ENCODE measurements at places on chromosomes 2 and 18.

DNA sequence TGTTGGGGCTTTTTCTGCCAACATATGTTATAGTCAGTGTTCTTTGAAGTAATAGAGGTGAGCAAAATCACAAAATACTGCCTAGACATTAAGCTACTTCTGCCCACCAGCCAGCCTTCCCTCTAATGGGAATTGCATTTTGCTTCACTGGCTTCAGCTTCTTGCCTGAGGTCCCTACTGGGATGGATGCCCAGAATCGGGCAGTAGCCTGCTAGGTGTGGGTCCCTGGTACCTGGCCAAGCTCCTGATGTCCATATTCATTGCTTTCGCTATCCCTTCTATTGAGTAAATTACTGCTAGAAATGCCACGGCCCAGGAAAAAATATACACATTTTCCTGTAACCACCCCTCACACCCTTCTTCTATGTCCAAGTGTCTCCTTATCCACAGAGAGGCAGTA is 27.0 kb downstream of the CRYGD start:
- DNase-seq = no peak

DNA sequence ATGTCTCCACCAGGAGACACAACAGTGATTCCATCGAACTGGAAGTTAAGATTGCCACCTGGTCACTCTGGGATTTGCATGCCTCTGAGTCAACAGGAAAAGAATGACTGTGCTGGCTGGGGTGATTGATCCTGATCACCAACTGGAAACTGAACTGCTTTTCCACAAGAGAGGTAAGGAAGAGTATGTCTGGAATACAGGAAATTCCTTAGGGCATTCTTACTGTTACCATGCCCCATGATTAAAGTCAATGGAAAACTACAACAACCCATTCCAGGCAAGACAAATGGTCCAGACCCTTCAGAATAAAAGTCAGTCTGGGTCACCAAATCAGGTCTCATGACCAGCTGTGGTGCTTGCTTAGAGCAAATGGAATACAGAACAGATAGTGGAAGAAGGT is 12.0 kb upstream of the DDX1 start:
- no peak for DNase-seq

DNA sequence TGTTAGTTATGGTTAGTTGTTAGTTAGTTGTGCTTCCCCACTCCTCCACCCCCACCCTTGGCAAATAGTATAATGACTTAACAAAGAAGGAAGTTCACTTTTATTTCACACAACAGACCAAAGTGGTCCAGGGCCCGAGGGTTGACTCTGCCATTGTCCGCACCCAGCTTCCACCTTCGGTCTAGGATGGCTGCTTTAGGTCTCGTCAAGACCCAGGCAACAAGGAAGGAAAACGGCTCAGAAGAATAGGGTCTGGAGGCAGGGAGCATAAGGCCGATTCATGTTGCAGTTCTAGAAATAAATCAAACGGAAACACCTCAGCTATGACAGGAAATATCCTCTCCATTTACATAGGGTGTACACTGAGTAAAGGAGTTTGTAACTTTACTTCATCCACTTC is 206.0 kb upstream of the CXCR4 start:
- DNase-seq = no peak

GRCh38 chr2:2586068-2586776 is 255.1 kb upstream of the MYT1L start:
- DNase-seq = no peak

DNA sequence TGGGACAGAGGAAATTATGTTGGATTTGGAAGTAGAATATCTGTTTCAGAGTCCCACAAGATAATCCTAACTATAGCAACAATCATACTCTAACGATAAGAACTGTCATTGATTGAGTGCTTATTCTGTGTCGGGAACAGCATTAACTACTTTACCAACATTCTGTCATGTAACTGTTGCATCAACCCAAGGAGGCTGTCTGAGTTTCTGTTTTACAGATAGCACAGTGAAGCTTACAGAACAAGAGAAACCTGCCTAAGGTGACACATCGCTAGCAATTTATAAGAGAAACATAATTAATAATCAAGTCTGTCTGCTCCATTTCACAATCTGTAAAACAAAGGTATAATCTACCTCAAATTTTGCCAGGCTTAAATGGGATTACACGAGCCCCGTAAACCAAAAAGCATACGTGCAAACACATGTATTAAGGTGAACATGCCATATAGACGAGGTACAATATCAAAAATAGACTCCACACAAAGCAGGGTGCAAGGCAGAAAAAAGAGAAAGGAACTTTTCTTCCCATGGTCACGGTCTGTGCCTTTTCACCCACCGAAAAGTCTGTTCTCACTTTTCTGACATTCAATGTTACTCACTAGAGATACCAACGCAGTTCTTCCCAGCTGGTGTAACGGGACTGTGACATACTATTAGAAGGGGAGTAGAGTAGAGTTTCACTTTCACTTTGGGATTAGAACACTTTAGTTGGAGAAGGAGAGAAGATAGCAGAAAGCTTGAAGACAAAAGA is 37.2 kb upstream of the SLC8A1 start:
- no peak for DNase-seq

DNA sequence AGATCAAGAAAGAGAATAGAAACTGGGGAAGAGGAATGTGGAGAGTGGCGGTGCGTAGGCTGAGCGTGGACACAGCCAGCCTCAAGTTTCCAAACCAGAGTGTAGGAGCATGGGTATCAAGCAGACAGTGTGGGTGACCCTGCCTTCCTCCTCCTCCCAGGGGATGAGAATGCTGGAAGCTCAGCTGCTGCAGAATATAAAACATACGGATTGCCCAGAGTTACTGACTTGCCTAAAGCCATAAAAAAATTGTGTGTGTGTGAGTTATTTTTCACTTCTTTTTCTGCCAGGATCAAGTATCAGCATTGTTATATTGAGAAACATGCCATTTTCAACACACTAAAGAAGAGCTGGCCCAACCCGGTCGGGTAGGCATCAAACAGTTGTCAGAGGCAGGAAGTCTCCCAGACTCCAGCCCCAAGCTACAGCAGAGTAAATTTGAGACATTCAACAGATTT is 333.3 kb upstream of the ACVR2A start:
- DNase-seq = peak; percentile 39

GRCh38 chr18:34726286-34727004 is 16.3 kb downstream of the DTNA start:
- no peak for DNase-seq

GRCh38 chr2:144798989-144799388 is 279.1 kb upstream of the ZEB2 start:
- DNase-seq = no peak

DNA sequence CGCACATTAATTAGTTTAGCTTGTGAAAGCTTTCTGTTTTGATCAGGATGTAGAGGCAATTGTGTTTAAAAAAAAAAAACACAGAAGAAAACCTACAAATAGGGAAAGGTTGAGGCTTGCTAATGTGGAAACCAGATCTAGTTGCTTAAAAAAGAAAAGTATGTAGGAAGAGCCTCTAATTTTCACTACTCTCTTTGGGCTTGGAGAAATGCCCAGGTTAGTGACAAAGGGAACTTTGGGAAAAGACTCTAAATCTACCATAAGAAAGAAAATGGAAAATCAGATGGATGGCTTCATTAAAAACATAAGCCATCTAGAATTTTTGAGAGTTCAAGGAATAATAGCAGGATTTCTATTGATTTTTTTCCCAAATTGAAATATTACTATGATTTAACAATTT is 47.3 kb upstream of the SLC38A11 start:
- DNase-seq = no peak

DNA sequence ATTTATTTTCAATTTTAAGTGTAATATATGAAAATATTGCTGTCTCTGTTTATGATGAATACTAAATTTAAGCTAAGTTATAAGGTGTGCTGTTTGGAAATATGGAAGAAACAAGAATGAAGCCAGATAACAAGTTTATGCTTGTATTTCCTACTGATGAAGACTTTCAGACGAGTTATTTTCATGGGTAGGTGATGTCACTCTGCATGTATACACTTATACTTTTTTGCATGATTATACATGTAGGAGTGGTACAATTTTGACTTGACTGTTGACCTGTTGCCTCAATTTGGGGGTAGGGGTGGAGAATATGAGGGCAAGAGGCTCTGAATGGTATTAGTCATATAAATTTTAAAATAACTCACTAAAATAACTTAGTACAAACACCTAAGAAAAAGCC is 133.7 kb downstream of the HAUS1 start:
- no peak for DNase-seq

DNA sequence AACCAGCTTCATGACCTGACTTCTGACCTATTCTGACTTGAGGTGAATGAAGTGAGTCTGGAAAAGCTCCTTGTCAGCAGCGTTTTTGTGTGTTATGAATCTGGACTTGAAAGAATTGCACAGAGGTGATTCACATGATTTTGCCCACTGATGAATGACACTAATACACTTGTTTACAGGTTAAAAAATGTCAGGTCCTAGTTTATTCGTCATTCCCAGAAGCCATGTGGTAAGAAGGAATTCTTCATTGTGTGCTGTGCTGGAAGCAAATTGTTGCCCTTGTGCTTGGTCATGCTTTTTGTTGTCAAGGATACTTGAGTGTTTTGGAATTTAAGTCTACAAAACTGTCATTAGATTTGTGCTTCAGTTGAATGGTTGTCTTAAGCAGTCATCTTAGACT is 15.5 kb downstream of the SEC11C start:
- no peak for DNase-seq

- DNase-seq = no peak
These were observed 124.2 kb downstream of the FSIP2 start for GRCh38 chr2:185862657-185863398.

DNA sequence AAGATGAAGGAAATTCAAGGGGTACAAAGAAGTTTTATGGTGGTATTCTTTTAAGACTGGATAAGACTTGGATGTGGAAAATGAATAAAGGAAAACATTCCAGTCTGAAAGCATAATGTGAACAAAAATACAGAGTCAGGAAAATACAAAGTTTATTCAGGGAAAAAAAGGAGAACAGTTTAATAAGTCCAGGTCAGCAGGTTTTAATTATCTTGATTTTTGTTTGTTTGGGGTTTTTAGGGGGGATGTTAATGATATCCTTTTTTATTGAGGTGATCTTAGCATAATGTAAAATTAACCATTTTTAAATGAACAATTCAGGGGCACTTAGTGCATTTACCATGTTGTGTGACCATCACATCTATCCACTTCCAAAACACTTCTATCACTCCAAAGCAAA is 80.6 kb downstream of the NBAS start:
- DNase-seq = no peak

DNA sequence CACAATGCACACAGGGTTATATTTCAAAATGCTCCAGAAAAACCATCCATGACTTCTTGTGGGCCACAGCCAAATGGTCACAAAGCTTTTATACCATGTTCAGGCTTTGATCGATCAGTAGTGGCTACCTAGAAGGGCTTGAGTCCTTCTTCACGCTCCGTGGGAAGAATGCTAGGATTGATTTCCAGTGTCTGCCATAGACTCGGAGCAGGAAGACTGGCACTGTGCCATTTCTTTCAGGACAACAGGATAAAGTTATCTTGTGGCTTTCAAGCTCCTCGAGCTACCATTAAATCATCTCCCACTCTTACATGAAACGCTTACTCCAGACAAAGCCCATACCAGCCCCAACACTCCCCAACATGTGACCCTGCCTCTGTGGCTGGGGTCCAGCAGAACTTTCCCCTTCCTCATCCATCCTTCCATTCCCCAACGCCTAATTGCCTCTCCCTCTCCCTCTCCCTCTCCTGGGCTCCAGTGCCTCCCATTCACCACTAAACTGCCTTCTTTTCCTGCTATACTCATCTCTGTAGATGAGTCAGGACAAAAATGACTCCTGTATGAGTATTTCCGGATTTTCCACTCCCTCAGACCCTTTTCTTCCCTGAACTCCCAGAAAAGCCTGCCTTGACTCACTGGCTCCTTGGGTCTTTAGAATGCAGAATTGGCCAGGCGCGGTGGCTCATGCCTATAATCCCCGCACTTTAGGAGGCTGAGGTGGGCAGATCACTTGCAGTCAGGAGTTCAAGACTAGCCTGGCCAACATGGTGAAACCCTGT is 40.9 kb downstream of the ADD2 start:
- no peak for DNase-seq

- no peak for DNase-seq
These were observed 35.8 kb upstream of the INHBB start for GRCh38 chr2:120310136-120310535.

GRCh38 chr2:214985619-214986018 is 152.8 kb downstream of the ABCA12 start:
- DNase-seq = no peak

- DNase-seq = no peak
These were observed 51.6 kb upstream of the CCBE1 start for GRCh38 chr18:59748628-59749360.

DNA sequence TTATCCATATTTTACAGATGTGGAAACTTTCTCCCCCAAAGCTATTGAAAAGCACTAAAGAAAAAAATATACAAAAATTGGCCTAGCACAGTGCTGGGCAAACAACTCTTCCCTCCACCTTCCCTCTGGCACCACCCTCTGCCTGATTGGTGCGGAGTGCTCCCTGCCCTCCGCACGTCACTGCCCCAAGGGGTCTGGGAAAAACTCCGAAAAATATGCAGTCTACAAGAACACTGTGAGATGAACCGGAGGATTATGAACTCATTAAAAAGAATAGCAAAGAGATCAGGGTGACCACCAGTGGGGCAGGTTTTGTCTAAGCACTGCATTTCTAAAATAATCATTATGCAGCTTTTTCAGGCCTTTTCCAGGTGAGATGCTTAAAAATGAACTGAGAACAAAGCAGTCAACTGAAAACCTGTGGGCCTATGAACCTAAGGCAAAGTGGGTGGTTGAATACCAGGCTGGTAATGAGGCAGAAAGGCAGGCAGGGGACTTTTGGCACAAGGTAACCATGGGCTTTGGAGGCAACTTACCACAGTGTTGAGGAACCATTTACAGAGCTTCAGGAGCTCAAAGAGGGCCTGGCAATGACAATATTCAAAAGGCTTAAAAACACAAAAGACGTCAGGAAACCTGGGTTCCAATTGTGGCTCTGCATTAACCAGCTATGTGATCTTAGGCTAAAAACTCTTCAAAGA is 57.5 kb downstream of the AAK1 start:
- no peak for DNase-seq

- DNase-seq = no peak
These were observed 75.1 kb upstream of the TANK start for GRCh38 chr2:161085149-161085548.

DNA sequence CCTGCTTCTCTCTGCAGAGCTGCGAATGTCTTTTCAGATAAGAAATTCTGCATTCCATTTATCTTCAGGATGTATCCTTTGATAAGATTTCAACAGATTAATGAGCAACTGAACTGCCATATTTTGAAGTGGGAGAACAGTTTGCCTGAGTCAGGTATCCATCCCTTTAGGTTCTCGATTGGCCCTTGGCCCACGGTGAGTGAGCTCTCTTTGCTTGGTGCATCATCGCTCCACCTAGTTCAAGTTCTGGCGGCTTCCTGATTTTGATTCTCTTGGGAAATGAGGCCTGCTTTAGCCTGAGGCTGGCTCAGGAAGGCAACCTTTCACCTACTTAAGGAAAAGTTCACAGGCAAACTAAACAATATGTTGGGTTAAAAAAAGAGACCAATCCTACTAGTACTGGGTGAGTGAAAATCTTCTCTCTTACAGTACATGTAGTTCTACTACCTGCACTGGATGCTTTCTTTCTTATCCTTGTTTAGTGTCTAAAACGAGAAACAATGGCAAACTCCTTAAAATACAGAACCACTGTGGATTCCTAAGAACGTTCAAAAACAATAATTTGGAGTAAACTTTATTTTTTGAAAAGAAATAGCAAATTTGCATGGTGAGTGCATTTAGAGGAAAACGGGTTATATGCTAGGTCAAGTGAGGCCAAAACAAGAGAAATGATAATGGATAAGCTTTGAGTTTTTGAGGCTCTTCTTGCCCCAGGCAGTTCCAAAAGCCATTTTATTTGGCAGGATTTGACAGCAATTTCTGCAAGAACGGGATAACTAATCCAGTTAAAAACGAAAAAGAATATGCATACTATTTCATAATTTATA is 837 bp upstream of the ACSL3 start:
- peak; percentile 68 for DNase-seq
